AG20443 (cell line): ENCODE measurements at places on chromosomes 7 and 10.

GRCh38 chr10:133388973-133389818 is 4.8 kb upstream of the MTG1 start:
- peak; percentile 2 for DNase-seq

DNA sequence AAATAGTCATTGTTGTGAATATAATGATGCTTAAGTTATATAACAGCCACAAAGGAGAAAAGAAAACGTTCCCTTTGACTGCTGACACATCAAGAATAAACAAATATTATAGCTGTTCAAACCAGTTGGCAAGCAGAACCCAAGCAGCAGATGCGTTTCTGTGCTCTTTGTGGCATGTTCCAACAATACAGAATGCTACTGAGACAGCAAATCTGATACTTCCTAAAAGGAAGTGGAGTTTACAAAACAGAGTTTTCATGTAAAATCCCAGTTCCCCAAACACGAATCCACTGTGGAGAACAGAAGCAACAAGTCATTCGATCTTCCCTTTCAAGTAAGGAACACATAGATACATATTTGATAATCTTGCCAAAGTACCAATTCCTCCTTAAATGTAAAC is 170.9 kb upstream of the ASAH2 start:
- DNase-seq: no peak

DNA sequence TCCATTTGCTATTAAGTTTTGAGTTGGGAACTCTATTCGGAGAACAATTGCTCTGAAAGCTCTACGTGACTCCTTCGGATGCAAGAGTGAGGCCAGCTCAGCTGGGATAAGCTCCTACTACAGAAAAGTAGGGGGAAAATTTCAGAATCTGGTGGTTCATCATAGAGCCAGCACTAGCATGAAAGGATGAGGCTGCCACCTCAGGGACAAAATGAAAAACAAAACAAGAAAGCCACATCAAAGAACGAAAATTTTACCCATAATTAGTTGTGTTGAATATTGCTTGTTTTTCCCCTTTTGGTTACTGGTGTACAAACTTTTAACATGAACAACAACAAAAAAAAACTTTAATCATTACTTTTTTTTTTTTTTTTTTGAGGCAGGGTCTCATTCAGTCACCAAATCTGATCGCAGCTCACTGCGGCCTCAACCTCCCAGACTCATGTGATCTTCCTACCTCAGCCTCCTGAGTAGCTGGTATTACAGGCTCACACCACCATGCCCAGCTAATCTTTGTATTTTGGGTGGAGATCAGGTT is 39.7 kb upstream of the NFE2L3 start:
- DNase-seq: no peak

DNA sequence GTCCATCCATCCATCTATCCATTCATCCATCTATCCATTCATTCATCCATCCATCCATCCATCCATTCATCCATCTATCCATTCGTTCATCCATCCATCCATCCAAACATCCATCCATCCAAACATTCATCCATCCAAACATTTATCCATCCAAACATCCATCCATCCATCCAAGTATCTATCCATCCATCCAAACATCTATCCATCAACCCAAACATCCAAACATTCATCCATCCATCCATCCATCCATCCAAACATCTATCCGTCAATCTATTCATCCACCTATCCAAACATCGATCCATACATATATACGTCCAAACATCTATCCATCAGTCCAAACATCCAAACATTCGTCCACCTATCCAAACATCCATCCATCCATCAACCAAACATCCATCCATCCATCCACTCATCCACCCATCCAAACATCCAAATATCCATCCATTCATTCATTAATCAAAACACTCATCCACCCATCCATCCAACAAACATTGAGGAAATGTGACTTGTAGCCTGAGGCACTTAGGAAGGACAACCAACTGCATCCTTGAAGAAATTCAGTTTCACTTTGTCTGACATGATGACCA is 28.8 kb upstream of the MYH16 start:
- DNase-seq: no peak

DNA sequence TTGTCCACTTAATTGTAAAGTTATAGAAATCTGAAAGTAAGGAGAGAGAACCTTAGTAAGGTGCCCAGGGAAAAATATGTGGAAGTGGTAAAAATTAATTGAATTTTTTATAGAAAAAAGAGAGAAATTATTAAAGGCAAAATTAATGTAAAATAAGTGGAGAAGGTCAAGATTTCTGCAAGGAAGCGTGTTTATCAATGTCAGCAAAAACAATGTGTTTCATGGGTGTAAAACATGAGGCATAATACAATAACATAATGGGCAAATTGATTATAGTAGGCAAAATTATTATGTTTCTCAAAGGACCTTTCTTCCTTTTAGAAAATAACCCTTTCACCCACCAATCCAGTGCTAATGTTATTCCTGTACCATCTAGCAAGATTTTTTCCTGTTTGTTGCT is 1520.1 kb downstream of the REEP3 start:
- DNase-seq: no peak

DNA sequence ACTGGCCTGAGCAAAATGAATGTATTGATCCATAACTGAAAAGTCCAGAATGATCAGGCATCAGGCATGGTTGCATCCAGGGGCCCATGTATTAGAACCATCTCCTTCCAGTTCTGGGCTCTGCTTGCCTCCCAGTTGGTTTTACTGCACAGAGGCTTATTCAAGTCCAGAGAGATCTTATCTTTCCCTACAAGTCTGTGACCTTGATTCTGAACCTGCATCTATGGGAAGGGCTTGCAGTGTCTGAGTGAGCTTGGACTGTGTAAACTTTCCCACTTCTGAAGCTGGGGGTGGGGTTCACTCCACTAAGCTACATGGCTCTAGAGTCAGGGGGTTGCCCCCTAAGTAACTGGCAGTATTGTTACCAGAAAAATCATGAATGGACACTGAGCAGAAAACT is 136.2 kb downstream of the TCF7L2 start:
- DNase-seq: no peak

DNA sequence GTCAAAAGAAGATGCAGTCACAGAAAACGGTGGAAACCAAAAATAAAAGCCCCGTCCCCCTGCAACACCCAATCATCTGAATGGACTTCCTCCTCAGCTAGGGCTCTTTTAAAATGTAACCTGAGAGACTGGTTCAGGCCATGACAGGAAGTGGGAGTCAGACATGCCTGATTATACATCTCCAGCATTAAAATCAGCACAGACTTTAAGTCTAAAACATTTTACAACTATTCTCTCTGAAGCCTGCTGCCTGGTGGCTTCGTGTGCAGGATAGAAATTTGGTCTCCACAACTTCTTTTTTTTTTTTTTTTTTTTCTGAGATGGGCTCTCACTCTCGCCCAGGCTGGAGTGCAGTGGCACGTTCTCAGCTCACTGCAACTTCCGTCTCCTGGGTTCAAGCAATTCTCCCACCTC is 30.3 kb downstream of the HACD1 start:
- no peak for DNase-seq

- no peak for DNase-seq
These were observed 491.0 kb downstream of the PTPRN2 start for GRCh38 chr7:158096582-158096981.

DNA sequence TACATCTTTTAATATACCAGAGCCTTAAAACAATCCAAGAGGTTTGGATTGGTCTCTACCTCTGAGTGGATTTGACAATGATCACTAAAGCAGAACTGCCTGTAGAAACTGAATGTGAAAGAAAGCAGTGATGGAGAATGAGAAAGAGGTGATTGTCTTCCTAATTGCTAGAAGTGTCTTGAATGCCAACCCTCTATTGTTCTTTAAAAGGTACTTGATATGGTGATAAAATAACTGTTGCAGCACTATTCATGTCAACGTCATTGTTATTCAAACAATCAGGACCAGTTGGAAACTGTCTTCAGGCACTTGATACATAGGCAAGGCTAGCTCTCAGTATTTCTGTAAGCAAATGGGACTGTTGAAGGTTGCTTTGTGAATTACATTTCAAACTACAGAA is 47.9 kb upstream of the ITPRID1 start:
- DNase-seq: no peak

GRCh38 chr10:94361171-94361794 is 1.5 kb downstream of the NOC3L start:
- DNase-seq: peak; percentile 10
